ENCODE measurements at places on chromosomes 7 and 10.

GRCh38 chr7:95596198-95597063 lies at the start of gene PDK4:
PDK4 (minus strand) TSS chr7:95596516; CDS start chr7:95596293, 223 bp downstream.
- H3K36me3 ChIP-seq: peaks cover 4% of the 10 kb centered on the region
- H3K27ac ChIP-seq: peak within 1 kb of the TSS; percentile 97
- peaks cover 14% of the 10 kb centered on the region for H3K4me1 ChIP-seq

GRCh38 chr7:50497968-50498367 lies 47.8 kb upstream of the FIGNL1 start:
- no peak overlapping the region for H3K27ac ChIP-seq
- no peaks in the 10 kb centered on the region for H3K27me3 ChIP-seq
- no peak overlapping the region for H3K4me3 ChIP-seq
- H3K4me1 ChIP-seq: no peaks in the 10 kb centered on the region

DNA sequence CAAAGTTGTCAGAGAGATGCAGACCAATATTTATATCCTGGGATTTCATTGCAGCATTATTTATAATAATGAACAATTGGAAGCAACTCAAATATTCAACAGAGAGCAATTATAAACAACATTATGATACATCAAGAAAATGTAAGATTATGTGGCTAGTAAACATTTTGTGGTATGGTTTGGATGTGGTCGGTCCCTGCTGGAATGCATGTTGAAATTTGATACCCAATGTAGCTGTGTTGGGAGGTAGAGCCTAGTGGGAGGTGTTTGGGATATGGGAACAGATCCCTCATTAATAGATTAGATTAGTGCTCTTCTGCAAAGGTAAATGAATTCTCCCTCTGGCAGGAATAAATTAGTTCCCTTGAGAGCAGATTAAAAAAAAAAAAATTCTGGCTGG lies 350.9 kb downstream of the ANKRD30A start:
- no peaks in the 10 kb centered on the region for H3K4me1 ChIP-seq
- no peak for DNase-seq
- no peak overlapping the region for H3K4me3 ChIP-seq
- no peaks in the 10 kb centered on the region for H3K27me3 ChIP-seq
- H3K36me3 ChIP-seq: no peaks in the 10 kb centered on the region

GRCh38 chr7:47833211-47833610 lies 115.1 kb downstream of the PKD1L1 start:
- no peak overlapping the region for H3K4me3 ChIP-seq
- H3K4me1 ChIP-seq: peaks cover 7% of the 10 kb centered on the region
- H3K36me3 ChIP-seq: no peaks in the 10 kb centered on the region
- DNase-seq: no peak

- no peaks in the 10 kb centered on the region for H3K27me3 ChIP-seq
- no peak overlapping the region for H3K4me3 ChIP-seq
- H3K27ac ChIP-seq: no peak overlapping the region
- no peaks in the 10 kb centered on the region for H3K4me1 ChIP-seq
These were observed 27.0 kb downstream of the PPP1R3A start for GRCh38 chr7:113891828-113892227.

DNA sequence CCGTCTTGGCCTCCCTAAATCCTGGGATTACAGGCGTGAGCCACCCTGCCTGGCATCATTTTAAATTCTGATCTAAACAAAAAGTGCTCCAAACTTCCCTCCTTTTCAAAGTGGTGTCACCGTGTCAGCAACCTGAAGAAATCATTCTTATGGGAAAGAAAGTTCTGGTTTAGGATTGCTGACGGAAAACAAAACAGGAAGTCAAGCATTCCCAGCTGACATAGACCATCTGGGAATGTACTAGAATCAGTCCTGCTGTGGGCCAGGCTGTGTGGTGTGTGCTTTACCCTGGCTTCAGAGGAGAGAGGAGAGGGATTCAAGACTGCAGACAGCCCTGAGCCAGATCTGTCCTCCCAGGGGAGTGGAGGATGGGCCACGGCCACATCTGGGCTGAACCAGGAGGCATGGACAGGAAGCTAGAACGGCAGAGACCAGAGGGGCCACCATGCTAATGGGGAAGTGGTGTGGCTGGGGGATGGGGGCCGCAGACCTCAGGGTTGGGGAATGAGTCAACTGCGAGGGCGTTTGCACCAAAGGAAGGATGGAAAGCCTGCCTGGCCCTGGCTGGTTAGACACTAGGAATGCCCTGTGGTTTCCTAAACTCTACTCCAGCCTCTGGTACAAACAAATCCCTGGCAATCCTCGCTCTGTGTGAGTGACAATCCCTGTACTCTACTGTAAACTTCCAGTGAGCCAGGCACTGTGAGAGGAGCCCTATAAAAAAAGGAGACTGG lies 16.7 kb upstream of the CLIP2 start:
- H3K36me3 ChIP-seq: no peaks in the 10 kb centered on the region
- no peak overlapping the region for H3K4me3 ChIP-seq
- no peaks in the 10 kb centered on the region for H3K27me3 ChIP-seq

DNA sequence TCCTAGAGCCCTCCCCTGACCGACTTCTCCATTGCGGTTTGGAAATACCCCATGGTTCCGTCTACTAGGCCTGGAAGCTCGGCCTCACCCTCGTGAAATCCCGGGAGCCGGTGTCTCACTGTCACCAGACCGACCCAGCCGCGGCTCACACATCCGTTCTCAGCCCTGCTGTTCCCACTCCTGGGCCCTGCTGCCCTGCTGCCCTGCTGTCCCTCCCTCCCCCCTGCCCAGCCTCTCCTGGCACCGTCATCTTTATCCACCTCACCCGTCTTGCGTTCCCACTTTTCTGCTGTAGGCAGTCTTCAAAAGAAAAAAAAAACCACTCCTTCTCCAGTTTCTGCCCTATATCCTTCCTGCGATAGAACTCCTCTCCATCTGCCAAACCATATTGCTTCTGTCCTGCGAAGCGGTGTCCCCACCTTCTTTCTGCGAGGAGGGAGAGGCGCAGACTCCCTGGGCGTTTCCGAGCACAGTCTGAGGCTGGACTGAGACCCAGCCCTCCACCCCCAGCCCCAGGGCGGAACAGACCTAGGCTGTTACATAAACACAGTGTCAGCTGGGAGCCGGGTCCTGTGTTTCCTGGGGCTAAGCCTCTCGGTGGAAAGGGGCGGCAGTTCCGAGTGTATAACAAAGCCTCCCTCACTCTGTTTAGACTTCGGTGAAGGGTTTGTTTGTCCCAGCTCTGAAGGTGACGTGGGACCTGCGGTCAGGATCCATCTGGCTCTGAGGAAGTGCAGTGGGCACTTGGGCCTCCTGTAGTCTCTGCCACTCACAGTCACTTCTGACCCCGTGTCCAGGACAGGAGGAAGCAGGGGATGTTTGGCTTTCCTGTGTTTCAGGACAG lies 2.8 kb downstream of the AGAP3 start:
- H3K27me3 ChIP-seq: no peaks in the 10 kb centered on the region
- DNase-seq: peak; percentile 70
- no peaks in the 10 kb centered on the region for H3K36me3 ChIP-seq
- no peaks in the 10 kb centered on the region for H3K4me1 ChIP-seq

Data from tibial nerve (tissue), 4 donors.